ENCODE measurements at places on chromosomes 2 and 18.

DNA sequence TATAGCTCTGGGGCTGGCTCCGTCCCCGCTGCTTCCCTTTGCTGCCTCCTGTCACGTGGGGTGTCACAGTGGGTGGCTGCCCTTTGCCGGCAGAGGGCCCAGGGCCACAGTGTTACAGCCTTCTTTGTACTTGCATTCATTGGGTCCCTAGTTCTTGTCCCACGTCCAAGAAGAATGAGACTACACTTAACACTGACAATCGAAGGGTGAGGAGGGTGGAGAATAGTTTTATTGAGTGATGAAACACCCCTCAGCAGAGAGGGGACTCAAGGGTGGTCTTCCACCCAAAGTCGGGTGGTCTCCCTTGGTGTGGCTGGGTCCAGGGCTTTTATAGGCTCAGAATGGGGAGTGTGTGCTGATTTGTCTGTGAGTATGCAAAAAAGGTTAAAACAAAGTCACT, 1.9 kb downstream of the ATG4B start:
- no peak for DNase-seq

DNA sequence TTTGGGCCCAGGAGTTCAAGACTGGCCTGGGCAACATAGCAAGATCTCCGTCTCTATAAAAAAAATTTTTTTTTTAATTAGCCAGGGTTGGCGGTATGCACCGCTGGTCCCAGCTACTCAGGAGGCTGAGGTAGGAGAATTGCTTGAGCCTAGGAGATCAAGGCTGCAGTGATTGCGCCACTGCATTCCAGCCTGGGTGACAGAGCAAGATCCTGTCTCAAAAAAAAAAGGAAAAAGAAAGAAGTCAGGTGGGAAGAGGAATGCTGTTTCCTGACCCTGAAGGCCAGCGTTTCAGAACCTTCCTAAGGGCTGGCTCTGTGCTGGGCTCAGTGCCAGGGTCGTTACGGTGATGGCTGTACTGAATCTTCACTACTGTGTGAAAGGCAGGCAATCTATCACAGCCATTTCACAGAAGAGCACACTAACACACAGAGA, 35.0 kb upstream of the AGAP1 start:
- DNase-seq, result peak; percentile 52

- no peak for DNase-seq
Observed at GRCh38 chr2:134197445-134197844, 56.4 kb upstream of the MGAT5 start.

DNA sequence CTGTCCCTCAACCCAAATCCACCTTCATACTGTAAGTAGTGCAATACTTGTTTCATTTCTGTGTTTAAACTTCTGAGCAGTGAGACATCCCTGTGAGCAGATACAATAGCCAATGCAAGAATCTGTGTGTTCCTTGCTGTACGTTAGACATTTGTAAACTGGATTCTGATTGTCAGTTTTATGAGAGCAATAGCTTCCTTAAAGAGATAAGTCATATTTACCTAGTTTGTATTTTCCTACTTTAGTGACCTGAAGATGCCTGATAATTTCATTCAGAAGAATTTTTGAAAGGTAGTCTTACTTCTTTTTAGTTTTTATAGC, 90.7 kb downstream of the DPP4 start:
- DNase-seq, result no peak

GRCh38 chr2:144390424-144391020, 129.4 kb downstream of the ZEB2 start:
- no peak for DNase-seq

- DNase-seq, result no peak
Observed at GRCh38 chr2:70608373-70608772, 54.7 kb upstream of the TGFA start.

DNA sequence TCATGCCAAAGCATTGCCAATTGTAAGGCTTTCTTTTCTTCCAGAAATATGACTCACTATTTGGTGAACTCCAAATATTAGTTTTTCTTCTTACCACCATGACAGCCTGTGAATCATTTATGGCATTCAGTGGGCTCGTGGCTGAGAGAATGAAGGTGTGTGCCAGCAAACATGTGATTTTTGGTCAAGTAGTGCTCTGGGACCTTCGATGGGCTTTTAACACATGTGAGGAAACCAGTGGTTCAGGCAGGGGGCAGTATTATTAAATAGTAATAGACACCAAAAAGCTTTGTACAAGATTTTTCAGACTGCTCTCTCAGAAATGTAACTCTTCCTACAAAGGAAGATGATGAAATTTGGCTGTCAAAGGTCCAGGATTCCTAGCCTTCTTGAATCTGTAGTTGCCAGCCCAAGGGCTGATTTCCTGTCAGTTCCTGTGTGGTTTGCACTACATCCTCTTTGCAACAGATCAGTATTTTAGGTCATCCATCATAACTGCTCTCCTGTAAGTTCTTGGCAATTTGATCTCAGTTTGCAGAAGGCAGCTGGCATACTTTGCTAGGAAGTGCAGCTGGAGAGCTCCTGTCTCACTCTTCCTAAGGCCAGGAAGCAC, 64.3 kb downstream of the BABAM2 start:
- peak; percentile 69 for DNase-seq

GRCh38 chr2:222912117-222912516, 51.3 kb downstream of the ACSL3 start:
- no peak for DNase-seq

DNA sequence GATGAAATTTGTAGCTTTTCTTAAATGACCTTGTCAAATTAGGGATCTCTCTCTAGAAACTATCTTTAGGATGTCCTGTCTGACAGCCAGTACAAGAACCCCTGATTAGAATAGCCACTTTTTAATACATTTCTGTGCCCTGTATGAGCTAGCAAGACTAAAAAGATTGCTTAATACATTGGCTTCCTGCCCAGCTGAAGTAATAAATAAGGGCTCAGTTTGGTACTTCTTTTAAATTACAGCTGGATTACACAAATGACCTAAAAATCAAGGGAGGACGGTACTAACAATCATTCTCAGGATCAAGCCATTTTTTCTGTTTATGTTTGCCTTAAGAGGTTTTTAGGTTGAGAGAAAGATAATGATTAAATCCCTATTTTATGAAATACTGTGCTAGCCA, 11.6 kb upstream of the OLA1 start:
- DNase-seq, result peak; percentile 12

DNA sequence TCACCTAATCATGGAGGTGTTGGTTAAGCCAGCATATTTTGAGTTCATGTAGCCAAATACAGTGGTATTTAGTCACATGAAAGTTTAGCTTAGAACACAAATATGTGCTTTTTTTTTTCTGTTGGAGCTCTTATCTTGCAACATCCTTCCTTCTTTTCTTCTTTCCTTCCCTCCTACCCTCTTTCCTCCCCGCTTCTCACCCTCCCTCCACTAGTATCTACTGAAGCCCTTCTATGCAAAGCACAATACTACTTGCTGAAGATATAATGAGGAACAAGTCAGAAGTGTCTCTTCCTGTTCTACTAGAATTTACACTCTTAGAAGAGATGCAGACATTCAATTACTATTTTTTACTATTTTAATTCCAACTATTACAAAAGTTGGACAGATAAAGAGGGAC, 105.0 kb upstream of the ITGA4 start:
- DNase-seq, result no peak

DNA sequence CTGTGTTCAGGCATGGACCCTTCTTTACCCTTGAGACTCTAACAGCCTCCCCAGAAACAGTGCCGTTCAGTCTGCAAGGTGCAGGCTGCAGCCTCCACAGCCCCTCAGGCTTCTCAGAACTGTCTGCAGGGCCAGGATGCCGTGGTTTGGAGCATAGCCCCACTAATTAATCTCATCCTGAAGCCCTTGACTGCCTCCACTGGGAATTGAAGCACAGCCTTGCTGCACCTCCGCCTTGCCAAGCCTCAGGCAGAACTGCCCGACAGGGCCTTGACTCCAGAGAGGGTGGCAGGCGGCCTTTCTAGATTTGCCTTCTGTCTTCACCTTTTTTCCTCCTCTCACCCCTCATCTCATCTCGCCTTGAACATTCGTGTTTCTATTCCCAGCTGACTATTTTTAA, 119.8 kb downstream of the NRP2 start:
- no peak for DNase-seq

DNA sequence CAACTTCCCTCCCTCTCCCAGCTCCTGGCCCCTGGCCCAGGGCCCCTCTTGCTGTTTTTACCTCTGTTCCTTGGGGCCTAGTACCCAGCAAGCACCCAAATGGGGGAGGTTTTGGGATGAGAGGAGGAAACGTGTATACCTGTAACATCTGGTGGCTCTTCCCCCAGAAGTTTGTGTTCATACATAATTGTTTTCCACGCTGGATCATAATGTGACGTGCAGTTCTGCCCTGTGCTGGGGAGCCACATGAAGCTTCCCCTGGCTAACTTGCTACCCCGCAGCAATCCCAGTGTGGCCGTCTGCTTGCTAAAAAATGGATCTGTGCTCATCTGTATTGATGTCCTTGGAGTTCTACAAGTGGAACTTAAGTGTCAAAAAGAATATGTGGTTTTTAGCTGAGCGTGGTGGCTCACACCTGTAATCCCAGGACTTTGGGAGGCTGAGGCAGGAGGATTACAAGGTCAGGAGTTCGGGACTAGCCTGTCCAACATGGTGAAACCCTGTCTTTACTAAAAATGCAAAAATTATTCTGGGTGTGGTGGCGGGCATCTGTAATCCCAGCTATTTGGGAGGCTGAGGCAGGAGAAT, 36.5 kb downstream of the ANO7 start:
- no peak for DNase-seq

- no peak for DNase-seq
Observed at GRCh38 chr2:76516861-76517573, 806.3 kb upstream of the GCFC2 start.

- no peak for DNase-seq
Observed at GRCh38 chr2:10305715-10306114, 3.0 kb downstream of the HPCAL1 start.

- DNase-seq, result no peak
Observed at GRCh38 chr2:66717218-66717905, 282.4 kb downstream of the MEIS1 start.

DNA sequence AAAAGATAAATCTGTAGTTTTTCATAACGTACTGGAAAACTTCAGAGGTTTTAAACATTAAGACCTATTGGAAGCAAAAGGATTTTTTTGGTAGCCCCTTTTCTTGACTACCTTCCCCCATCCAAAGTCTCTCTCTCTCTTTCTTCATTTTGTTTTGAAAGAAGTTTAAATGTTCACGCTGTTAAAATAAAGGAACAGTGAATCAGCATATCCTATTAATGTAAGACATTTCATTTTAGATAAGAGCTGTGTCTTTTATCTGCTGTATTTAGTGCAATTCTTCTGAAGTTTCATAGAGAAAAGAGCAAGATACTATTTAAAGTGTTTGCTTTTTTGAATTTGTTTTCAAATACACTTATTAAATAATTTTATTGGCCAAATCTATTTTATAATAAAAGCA, 205.5 kb upstream of the POU3F3 start:
- no peak for DNase-seq

GRCh38 chr2:69796174-69796573, 33.3 kb upstream of the GMCL1 start:
- DNase-seq, result no peak

- DNase-seq, result no peak
Observed at GRCh38 chr2:98335271-98335670, 11.0 kb upstream of the CNGA3 start.

DNA sequence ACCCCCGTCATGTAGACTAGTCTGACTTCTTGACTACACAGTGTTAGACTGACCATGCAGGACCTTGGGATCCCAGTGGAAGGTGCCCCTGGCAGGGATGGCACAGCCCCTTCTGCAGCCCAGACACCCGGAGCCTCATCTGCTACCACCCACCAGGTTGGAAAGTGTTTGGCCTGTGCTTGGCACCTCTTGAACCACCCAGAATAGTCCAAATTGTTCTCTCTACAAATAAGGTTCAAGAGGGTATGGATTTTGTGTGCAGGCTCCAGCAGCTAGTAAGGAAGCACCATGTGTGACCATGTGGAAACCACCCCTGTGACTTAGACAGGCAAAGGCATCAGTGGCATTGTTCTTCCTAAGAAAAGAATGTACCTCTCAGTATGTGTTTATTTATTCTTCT, 18.4 kb downstream of the L3MBTL4 start:
- DNase-seq, result no peak

GRCh38 chr2:219983836-219984235, 356.4 kb downstream of the SLC4A3 start:
- DNase-seq, result no peak

DNA sequence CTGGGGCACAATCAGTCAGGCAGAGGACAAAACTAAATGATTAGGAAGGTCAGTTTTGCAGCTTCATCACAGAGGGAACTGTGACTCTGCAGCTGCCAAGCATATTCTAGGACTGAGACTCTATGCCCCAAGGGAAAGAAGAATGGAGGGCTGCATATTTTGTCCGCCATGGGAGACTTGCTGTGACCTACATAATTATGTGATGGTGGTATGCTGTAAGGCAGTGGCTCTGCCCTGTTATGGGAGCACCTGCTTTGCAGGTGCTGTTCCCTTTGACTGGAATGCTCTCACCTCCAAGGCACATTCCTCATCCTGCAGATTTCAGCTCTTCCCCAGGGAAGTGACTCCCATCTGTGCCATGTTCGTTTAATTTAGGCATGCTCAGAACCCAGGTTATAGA, 261.9 kb upstream of the EPHA4 start:
- no peak for DNase-seq

DNA sequence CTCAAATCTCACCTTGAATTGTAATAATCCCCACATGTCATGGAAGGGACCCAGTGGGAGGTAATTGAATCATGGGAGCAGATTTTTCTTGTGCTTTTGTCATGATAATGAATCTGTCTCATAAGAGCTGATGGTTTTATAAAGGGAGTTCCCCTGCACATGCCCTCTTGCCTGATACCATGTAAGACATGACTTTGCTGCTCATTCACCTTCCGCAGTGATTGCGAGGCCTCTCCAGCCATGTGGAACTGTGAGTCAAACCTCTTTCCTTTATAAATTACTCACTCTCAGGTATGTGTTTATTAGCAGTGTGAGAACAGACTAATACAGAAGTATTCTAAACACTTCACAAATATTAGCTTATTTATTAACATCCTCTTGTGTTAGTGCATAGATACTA, 516.7 kb downstream of the LRRTM4 start:
- peak; percentile 30 for DNase-seq

DNA sequence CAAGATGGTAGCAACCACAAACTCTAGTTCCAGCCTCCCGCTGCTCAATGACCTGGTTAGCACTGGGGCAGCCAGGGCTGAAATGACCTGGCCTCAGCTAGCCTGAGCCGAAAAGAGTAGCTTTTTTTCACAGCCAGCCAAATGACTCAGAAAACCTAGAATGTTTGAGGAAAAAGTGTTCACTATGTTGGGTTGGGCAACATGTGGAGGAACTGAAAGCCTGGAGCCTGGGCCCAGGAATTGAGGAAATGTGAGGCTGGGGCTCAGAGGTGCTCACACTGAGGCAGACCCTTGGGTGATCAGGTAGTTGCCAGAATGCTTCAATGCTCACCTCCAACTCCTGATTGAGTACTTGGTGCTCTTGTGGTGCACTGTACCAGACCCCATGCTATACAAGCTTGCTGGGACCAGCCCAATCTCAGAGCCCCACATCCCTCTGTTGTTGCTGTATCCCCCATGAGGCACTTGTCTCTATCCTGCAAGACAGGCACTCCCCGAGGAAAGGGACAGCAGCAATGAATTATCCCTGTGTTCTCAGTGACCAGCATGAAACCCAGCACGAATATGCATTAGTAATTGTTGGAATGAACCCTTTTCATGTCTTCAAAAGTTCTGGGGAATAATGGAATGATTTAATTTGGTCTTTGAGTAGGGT, 116.2 kb downstream of the USP34 start:
- DNase-seq, result no peak
